ENCODE measurements at places on chromosomes 5 and 9.

DNA sequence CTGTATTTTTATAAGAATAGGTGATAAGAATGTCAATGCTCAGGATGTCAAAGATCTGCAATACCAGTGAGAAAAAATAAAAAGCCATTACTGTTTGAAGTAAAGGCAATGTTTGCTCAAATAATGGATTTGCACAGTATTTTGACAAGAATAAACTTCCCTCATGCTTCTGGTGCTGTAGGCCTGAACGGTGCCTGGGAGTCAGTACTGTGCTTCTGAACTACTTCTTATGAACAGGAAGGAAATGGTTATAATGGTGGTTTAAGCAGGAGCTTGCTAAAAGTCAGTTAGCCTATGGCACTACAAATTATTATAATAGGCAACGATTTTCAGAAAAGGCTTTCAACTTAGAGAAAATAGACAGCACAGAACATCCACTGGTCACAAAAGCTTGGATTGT, 548.3 kb upstream of the CDH18 start:
- DNase-seq = no peak

DNA sequence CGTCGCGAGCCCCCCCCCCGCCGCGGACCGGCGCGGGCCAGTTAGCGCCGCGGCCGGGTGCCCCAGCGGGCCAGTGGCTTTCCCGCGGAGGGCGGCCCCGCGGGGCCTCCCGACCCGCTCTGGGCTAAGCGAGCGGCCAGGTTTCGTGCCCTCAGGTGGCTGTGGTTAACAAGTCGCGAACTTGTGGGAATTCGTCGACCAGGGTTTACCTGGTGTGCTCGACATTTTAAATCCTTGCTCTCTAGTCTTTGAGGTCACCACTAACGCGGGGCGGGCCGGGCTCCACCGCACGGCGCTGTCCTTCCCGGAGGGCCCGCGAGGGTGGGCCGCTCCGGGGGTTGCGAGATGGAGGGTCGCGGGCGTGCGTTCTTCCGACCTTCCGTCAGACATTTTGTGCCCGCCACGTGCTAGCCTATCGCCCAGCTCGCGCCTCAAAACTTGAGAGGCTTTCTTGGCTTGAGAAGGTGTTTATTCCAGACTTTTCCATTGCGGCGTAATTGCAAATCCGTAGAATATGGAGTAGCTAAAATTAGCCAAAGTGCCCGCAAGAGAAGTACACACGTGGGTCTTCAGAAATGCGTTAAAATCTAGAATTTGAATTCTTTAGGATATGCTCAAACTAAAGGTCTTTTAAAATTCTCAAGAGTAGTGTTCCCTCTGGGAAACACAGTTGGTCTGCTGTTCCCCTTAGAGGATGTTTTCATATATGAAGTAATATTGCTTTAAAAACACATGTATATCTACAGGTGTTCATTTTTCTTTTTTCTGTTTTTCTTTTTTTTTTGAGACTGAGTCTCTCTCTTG, 2.1 kb downstream of the ANP32B start:
- no peak for DNase-seq

DNA sequence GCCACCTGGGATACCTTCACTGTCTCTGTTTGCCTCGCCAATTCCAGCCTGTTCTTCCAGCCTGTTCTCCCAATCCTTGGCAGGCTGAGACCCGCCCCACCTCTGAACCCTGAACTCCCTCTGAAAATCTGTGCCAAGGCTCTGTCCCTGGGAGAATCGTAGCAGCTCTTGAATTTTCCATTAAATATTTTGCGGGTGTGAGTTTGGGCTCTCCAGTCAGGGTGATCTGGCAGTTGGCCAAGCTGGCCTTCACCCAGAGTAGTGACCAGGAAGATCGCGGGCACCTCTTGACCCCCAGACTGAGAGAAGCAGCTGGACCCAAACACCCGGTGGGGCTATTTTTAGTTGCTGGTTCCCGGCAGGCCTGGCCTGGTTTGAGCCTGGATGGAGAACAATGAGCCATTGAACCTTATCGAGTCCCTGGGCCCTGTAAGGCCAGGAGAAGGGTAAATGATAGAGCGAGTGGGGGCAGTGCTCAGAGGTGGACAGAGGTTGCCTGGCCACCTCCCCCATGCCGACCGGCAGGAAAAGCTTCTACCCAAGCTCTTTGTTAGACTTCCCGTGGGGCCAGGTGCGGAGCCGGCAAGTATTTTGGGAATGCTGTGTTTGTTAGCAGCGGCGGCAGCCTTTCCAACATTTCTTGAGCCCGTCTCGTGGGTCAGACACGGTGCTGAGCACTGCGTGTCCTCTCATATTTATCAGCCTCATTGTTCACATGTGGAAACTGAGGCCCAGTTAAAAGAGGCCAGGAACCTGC, 146.2 kb downstream of the RGS3 start:
- DNase-seq = peak; percentile 87

- DNase-seq = no peak
These were observed 8.1 kb downstream of the BRD9 start for GRCh38 chr5:884345-885126.

DNA sequence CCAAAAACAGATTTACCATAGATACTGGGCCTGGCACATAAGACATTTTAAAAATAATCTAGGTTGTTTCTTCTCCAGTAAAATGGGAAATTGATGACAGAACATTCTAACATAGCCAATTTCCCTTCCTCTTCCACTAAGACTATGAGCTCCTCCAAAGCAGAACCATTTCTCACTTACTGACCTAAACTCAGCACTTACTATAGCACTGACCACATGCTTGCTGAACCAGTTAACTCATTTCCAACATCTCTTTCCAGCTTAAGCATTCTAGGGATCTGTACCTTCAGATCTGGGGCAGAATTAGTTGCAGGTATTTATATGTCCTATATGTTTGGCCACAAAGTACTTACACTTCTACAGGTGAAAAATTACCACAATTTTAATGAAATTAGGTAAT, 58.9 kb downstream of the TTC39B start:
- no peak for DNase-seq

DNA sequence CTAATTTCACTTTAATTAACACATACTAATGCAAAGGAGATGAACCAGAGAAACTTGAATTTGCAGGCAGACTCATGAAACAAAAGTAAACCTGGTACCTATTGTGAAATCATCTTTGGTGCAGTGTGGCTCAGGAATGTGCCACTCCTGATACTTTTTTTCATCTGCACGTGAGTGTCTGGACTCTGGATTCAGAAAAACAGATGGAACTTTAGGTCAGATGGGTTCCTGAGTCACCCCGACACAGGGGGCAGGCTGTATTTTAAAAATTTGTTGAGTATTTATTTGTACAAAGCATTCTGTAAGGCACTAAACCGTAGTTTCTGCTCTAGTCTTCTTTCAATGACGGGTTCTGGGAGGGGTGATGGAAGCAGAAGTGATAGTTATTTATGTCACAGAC, 52.2 kb upstream of the TUT7 start:
- no peak for DNase-seq

GRCh38 chr5:28691526-28691925, 1653.1 kb upstream of the CDH9 start:
- no peak for DNase-seq

- no peak for DNase-seq
These were observed 191.9 kb downstream of the ATP10B start for GRCh38 chr5:160660132-160660531.

DNA sequence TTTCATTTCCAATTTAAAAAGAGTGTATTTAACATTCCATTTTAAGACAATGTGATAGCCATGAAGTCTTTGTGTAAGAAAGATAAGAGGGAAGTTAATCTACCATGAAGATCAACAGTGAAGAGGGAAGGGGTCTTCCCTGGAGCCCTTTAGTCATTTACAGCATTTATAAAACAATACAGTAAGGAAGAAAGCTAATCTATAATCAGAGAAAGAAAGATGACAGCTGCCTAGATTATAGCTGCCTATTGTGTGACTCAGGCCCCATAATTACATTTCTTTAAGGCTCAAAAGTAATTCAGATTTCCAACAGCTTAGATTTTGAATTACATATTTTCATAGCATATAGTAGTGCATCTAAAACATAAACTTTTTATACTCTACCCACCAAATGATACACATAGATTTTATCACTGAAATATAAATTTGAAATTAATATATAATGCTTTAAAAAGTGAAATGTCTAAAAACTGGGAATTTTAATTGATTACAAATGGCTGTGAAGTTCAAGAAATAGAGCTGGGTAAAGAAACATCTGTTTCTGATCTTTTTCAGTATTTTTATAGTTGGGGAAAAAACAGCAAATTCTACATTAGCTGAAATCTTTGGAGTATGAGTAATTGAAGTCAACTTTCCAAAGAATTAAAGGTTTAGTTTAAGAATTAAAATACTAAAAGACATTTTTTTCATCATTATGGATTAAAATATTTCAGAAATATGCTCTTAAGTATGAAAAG, 89.6 kb downstream of the RIC1 start:
- DNase-seq = no peak

DNA sequence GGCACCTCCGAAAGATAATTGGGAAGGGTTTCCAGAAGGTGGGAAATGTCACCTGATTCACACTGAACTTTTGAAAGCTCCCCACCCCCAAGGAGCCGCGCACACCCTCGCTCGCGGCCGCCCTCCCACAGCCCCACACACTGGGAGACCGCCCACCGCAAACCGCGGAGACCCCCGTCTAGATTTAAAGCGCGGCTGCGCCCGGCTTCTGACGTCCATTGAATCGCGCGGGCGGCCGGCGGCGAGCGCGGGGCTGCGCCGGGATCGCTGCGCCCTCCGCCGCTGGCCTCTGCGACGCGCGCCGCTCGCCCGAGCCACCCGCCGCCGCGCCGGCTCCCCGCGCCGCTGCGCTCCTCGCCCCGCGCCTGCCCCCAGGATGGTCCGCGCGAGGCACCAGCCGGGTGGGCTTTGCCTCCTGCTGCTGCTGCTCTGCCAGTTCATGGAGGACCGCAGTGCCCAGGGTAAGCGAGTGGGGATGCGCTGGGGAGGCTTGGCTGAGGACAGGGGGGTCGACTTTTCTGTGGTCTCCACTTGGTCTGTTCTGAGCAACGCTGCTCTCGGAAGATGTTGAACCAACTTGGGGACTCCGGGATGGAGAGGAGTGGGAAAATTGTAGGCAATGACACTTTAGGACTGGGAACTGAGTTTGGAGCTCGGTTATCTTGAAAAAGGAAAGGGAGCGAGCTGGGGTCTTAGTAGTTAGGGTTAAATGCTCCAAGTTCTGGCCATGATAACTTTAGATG, at the start of gene FST:
Gene FST, plus strand, starts transcription at position 214 of the 743 bp plus-strand sequence. Its CDS starts 163 bp downstream, at position 377.
- peak; percentile 24 for DNase-seq

DNA sequence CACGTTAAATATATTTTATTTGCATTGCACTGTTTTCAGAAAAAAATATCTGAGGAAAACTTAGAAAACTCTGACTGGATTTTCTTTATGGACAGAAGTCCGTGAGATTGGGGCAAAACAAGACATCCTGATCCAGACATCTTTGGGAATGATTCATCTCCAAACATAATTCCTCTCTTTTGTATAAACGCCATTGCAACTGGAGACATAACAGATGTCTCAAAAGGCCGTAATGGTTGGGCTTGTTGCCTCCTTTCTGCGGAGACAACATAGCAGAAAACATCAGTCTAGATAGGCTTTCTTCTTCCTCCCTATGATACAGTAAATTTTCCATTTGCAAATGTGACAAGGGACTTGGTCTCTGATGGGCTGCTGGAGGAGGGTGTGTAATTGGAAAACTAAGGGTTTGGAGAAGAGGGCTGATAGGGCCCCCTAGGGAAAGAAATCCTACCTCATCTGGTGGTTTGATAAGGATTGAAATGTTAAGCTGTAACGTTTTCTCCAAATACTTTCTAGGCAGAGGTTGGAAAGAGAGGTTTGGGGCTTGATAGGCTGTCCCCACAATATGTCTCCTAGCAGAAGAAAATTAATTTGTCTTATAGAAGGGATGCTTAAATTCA, 631.5 kb upstream of the ST8SIA4 start:
- no peak for DNase-seq

- DNase-seq = no peak
These were observed 394.0 kb upstream of the KLF4 start for GRCh38 chr9:107883496-107884124.

GRCh38 chr5:95610546-95610945, 9.3 kb upstream of the GPR150 start:
- DNase-seq = no peak

GRCh38 chr9:14907696-14908095, 2.5 kb downstream of the FREM1 start:
- DNase-seq = no peak

DNA sequence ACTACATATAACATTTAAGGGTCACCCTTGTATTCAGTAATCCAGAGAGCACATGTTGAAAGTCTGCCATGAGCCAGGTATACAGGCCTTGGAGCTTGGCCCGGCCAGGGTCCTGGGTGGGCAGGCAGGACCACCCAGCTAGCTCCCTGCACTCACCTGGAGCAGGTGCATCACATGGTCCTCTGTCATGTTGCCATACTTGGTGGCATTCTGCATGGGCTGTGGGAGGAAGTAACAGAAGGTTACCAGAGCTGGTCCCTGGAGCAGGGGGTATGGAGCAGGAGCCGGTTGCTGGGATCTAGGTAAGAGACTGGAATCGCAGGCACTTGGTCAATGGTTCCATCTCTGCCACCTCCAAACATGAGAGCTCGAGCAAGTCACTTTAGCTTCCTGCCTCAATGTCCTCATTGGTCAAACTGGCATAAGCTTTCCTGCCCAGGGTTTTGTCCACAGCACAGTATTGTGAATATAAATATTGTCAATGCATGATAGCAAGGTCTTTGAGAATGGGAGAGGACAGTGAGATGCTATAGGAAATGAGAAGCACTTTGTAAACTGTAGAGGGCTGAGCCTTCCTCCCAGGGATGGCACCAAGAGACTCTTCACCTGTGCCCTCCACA, 6.5 kb downstream of the CD74 start:
- DNase-seq = no peak

- DNase-seq = no peak
These were observed 63.9 kb downstream of the FAM114A2 start for GRCh38 chr5:153974813-153975163.

DNA sequence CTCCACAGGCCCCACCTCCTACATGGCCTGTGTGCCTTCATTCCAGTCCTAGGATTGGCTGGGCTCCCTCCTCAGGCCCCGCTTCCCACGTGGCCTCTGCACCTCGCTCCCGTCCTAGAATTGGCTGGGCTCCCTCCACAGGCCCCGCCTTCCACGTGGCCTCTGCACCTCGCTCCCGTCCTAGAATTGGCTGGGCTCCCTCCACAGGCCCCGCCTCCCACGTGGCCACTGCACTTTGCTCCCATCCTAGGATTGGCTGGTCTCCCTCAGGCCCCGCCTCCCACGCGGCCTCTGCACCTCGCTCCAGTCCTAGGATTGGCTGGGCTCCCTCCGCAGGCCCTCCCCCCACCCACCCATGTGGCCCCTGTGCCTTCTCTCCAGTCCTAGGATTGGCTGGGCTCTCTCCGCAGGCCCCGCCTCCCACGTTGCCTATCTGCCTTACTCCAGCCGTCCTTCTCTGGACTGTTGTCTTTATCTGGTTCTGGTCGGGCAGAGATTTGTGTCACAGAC, 45.3 kb upstream of the CACNA1B start:
- no peak for DNase-seq

DNA sequence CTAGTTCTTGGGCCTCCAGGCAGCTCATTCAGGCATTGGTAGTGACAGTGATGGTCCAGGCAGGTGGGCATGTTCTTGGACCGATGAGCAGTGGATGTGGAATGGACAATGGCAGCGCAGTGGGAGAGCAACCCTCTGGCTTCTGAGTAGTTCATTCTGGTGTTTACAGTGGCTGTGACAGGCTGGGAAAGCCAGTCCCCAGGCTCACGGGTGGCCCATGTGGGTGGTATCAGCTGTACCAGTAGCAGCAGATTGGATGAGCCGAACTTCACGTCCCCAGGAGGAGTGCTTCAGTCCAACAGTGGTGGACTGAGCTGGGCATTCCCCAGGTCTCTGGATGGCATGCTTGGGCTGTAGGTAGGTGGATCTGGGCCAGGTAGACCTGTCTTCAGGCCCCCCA, 515.6 kb upstream of the ACO1 start:
- DNase-seq = no peak

GRCh38 chr9:82117026-82117811, 128.6 kb downstream of the SPATA31D1 start:
- DNase-seq = no peak
